ENCODE measurements at places on chromosomes 16 and 17.

DNA sequence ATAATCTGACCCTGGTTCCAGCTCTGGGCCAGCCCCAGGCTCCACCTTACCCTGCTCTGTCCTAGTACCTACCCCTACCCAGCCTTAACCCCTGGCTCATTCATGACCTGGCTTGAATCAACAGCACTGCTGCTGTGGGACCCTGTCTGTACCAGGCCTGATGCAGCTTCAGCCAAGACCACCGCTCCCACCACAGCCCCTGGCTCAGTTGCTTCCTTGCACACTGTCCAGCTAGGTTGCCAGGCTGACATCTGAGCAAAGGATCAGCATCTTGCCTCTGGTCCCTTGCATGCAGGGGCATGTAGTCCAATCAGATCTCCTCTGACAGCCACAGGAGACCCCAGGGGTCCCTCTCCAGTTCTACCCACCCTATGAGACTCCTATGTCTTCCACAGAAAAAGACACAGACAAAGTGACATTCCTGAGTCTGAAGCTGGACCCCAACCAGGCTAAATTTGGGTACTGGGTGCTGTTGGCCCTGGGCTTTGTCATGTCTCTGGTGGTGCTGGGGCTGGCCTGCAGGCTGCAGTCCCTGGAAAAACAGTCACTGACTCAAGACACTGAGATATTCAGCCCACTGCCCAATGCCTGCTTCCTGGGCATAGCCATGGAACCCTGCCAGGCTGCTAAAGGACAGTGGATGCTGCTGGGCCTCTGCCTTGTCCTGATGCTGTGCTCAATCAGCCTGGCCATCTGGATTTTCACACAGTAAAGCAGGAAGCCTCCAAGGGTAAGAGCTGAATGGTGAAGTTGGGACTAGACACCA is 3.9 kb upstream of the KCNH6 start:
- DNase-seq = no peak

- DNase-seq = no peak
Measured at GRCh38 chr17:29622337-29623282, at the start of gene CORO6. CORO6 (minus strand) TSS chr17:29622912; CDS start chr17:29621421, 1,491 bp downstream.

- peak; percentile 80 for DNase-seq
Measured at GRCh38 chr17:75182569-75183436, at the start of gene SUMO2. SUMO2 (minus strand) TSS chr17:75182959; CDS start chr17:75182834, 125 bp downstream.

DNA sequence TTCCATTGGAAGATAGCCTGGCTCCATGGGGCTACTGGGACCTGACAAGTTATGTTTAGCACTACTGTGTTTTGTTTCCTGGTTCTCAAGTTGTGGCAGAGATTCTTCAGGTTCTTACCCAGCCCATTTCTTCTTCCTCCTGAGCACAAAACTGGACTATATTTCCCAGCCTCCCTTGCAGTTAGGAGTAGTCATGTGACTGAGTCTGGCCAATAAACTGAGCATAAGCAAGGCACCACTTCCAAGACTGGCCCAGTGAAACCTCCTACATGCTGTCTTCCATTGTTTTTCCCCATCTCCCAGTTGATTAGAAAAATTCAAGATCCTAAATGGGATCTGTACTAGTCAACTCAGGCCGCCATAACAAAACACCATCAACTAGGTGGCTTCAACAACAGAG is 28.2 kb upstream of the RBBP6 start:
- no peak for DNase-seq

DNA sequence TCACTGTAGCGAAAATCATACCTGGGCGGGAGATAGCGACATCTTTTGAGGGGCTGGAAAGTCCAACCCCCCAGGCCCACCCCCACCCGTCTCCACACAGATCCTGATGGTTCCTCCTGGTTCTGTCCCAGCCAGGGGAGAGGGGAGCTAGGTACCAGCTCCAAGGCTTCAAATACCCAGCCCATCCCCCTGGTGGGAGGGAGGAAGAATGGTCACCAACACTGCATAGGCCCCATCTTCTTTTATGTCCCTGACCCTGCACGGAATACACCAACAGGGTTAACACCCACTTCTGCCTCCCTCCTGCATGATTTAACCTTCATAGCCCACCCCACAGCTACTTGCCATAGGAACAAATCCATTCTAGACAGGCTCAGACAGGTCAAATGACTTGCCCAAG is 9.3 kb downstream of the HAP1 start:
- no peak for DNase-seq

GRCh38 chr16:77424871-77425604 is 9.8 kb downstream of the ADAMTS18 start:
- DNase-seq = no peak

GRCh38 chr17:2749784-2750181 is 331 bp upstream of the CCDC92B start:
- no peak for DNase-seq

- no peak for DNase-seq
Measured at GRCh38 chr16:77955127-77955526, 67.2 kb upstream of the CLEC3A start.

DNA sequence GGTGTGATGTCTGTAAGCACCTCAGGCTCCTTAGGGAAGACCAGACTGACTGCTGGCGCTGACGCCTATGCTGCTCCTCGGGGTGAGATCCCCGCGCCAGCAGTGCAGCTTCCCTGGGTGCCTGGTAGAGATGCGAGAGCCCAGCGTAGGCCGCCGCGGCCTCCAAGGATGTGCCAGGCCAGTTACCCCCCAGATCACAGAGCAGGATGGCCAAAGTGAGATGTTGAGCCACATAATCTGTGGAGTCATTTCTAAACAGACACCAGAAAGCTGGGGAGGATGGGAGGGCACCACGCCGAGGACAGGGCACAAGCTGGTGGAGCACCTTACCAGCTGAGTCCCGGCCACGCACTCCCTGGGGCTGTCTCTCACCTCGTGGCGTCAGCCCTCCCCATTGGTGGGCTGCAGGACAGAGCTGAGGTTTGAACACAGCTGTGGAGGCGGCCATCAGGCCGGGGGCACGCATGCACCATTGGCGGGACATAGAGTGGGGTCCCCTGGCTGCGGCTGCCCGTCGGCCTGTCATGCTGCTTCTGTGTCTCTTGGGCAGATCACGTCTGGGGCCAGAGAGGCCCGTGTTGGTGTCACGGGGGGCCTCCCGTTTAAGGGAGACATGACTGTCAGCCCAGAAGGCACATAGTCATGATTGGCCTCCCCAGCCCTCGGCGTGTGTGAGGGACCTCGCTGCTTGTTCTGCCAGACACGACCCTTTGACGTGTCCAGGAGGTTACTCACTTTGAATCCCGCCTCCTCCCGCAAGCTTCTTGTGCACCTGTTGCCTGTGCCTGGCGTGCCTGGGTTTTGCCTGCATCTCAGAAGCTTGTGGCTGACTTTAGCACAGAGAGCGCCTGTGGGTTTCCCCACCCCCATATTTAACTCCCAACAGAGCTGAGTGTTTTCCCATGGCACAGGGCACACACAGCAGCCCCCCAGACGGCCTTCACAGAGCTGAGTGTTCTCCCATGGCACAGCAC is 21.9 kb downstream of the MAPK8IP3 start:
- DNase-seq = no peak

DNA sequence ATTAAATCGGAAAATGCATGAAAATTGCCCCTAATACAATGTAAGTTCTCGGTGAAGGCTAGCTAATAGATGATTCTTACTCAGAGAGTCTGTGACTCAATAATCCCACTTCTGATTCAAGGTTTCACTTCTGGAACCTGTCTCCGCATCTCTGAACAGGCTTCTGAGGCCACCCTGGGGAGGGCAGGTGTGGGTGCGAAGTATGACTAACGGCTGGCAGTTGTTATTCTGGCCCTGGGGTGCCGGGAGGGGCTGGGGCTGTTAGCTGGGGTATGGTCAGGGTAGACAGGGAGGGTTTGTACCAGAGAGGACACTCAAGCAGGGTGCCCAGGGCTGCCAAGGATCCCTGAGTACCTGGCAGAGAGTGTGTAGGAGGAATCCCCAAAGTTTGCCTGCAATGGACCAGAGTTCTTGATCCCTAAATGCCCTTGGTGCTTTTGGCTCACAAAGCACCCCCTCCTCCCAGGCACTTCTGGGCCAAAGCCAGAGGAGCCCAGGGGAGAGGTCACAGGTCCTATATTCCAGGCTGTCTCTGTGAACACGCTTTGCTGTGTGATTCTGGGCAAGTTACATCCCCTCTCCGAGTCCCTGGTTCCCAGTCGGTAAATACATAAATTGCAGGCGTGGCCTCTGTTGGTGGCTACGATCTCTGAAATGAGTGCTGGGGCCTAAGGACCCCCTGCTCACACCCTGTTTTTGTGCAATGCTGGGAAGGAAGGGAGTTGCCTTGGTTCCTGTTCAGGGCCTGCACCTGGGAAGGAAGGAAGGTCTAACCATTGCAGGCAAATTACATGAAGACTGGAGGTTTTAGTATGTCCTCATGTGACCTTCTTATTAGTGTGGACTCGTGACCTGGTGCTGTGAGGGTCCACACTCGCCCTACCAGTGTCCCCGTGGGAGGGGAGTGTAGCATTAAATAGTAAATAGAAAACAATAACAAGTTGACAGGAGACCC is 49.9 kb upstream of the CPNE2 start:
- no peak for DNase-seq

- no peak for DNase-seq
Measured at GRCh38 chr17:77291591-77292386, 151.0 kb downstream of the SEC14L1 start.
